ENCODE measurements at places on chromosomes 7 and 10. TPM values are rescaled to one million over a fixed set of nuclear protein-coding genes. Genes with fewer than 3 reads are reported as not detected.

DNA sequence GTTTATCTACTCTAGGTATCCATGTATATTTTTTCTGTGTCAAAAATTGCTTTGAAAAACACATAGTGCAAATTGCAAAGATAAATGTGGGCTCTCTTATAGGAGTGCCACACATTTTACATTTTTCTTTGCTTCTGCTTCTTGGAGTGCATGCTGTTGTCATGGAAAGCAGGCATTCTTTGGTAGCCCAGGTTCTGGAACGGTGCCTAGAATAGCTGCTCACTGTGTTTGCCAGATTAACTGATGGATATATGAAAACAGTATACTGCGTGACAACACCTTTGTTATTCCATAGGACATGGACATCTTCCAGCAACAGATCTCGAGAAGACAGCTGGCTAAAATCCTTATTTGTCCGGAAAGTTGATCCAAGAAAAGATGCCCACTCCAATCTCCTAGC is 13.4 kb downstream of the NIPSNAP2 start:
- no peaks in the 10 kb centered on the region for H3K4me1 ChIP-seq
- H3K4me3 ChIP-seq = no peak overlapping the region
- no peak for DNase-seq
- H3K27me3 ChIP-seq = no peaks in the 10 kb centered on the region
- no peak overlapping the region for H3K27ac ChIP-seq

The IRF5 gene
- polyA plus RNA-seq = 2.2 TPM

GRCh38 chr10:32332299-32332750 is 14.6 kb downstream of the EPC1 start:
- H3K36me3 ChIP-seq = no peaks in the 10 kb centered on the region
- H3K27me3 ChIP-seq = no peaks in the 10 kb centered on the region
- no peak overlapping the region for H3K4me3 ChIP-seq
- peaks cover 23% of the 10 kb centered on the region for H3K4me1 ChIP-seq
- no peak for DNase-seq

DNA sequence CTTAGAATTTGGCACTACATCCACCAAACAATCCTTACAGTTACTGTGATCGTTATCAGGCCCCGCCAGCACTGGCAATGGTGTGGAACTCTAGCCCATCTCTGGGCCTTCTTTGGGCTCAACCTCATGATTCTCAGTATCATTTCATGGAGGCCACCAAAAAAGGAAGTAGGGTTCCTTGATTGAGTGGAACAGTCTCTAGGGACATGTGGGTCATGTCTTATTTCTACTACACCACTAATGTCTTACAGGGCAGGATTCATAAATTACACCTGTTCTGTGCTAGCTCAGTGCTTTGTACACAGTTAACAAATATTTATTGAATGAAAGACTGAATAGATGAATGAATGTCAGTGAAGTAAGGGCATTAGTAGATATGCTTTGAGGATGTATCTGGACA is 53.9 kb downstream of the AP3M1 start:
- no peak overlapping the region for H3K4me3 ChIP-seq
- no peak overlapping the region for H3K27ac ChIP-seq
- no peaks in the 10 kb centered on the region for H3K27me3 ChIP-seq

- peak; percentile 52 for DNase-seq
- no peaks in the 10 kb centered on the region for H3K36me3 ChIP-seq
- H3K4me3 ChIP-seq = no peak overlapping the region
- peaks cover 2% of the 10 kb centered on the region for H3K4me1 ChIP-seq
- no peak overlapping the region for H3K27ac ChIP-seq
Measured at GRCh38 chr7:67470256-67470751, 473.7 kb downstream of the TYW1 start.

Data from ovary (tissue), 10 donors.